ENCODE measurements at places on chromosomes 16 and 17.

- DNase-seq = no peak
Observed at GRCh38 chr16:1834096-1834495, 7.1 kb downstream of the FAHD1 start.

DNA sequence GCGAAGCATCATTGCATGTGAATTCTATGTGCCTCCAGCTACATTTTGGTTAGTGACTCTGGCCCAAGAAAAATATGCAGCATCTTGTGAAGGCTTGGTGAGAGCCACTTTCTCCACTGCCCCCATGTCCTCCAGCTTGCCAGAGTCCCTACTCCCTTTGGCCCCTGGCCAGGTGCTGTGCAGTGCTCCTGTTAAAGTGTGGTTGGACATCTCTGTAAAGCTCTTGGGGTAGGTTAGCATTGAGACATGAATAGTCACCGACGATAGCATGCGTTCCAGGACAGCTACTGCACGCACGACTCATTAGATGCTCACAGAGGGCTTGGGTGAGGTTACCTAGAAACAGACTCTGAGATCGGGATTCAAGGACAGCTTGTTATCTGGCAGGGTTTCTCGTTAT, 48.6 kb downstream of the FOXL1 start:
- DNase-seq = no peak

DNA sequence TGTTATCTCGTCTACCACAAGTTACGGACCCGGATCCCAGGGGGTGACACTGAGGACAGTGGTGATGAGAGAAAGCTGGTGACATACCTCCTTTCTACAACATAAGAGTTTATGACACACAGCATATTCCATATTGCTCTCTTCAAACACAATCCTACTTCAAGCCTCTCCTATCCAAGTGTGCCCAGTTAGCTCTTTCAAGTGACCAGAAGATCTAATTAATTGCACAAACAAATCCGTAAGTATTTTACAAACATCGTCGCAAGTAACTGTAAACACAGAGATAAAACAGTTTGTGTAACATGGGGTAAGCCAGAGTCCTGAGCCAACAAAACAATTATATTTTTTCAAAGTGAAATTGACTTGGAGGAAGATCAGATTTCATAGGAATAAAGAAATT, 235.0 kb downstream of the CHD9NB start:
- DNase-seq = no peak

DNA sequence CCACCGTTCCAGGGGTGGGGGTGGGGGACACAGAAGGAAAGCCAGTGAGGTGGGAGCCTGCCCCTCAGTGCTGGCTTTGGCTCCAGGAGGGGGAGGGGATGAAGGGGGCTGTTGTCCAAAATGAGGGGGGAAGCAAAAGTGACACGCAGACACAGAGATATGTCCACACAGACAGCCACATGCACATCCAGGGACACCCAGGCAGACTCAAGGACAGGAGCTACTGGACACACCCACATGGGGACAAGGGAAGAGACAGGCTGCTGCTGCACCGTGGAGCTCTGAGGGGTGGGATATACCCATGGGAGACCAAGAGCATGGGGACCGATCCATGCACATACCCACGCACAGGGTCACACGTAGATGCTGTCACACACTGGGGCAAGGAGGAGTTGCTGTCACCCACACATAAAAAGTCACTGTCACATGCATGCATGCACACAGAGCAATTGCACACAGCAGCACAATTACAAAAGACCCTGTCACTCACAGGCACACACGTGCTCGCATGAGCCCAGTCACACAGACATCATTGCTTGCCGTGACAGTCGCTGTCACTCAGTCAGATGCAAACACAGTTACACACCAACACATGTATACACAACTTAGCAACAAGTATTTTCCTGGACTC, 1.3 kb downstream of the THRA start:
- no peak for DNase-seq

- no peak for DNase-seq
Observed at GRCh38 chr17:49899588-49899987, 51.7 kb upstream of the TAC4 start.

GRCh38 chr16:5060073-5060641, 5.6 kb downstream of the C16orf89 start:
- no peak for DNase-seq

Data from ureter (tissue), 1 donor.